ENCODE measurements at places on chromosomes 3 and 15.

GRCh38 chr15:39934397-39935071 lies 619 bp downstream of the EIF2AK4 start:
- no peaks in the 10 kb centered on the region for H3K27me3 ChIP-seq
- peak overlapping the region; percentile 92 for H3K27ac ChIP-seq

- no peaks in the 10 kb centered on the region for H3K36me3 ChIP-seq
- no peak overlapping the region for H3K27ac ChIP-seq
- no peak overlapping the region for H3K4me3 ChIP-seq
- no peaks in the 10 kb centered on the region for H3K4me1 ChIP-seq
These were observed 1537.0 kb downstream of the OTOL1 start for GRCh38 chr3:163033652-163034051.

DNA sequence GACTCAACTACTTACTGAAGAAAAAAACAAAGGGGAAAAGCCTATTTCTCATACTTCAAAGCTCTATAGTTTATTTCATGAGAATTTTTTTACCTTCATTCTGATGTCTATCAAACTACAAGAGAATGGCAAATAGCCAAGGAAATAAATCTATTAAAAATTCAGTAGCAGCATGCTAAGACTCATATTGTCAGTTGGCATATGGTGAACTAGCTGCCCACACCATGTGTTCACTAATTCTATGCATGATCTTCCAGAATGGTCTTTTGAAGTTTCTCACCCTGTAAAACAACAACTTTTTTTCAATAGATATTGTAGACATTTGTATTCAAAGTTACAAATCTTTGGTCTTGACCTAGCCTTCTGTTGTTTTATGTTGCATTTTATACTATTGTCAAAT lies 386.2 kb downstream of the RSL24D1 start:
- no peaks in the 10 kb centered on the region for H3K36me3 ChIP-seq
- H3K4me3 ChIP-seq = no peak overlapping the region
- no peak for DNase-seq
- no peaks in the 10 kb centered on the region for H3K4me1 ChIP-seq

- H3K4me1 ChIP-seq = no peaks in the 10 kb centered on the region
- H3K4me3 ChIP-seq = no peak overlapping the region
- no peak for DNase-seq
- H3K36me3 ChIP-seq = no peaks in the 10 kb centered on the region
- H3K27ac ChIP-seq = no peak overlapping the region
- peaks cover 8% of the 10 kb centered on the region for H3K27me3 ChIP-seq
These were observed 24.7 kb upstream of the DYNC1LI1 start for GRCh38 chr3:32595323-32595722.

DNA sequence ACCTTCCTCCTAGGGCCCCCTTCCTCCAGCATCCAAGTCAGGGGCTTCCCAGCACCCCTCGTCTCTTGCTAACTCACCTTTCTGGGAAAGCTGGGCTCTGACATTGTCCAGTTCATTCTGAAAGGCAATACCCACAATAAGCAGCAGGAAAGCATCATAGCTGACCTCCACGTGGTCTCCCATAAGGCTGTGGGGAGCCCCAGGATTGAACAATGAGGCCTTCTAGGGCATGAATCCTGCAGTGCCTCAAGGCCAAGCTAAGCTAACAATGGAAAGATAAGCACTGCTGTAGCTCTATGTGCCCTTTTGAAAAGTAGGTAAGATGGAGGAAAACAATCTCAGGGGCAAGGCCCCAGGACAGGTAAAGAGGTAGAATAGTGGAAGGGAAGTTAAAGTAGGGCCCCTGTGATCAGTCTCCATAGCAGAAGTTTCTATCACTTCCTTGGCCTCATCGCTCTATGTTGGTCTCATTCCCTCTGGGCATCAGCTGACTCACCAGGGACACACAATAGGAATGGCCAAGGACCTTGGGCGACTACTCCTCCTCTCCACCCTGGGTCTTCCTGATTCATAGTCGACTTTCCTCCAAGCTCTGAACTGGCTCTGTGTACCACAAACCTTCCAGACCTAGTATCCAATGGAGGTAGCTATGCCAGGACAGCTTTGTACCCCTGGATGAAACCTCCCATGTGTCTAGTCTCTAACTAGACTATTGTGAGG lies 11.7 kb downstream of the TRAIP start:
- no peaks in the 10 kb centered on the region for H3K27me3 ChIP-seq
- no peak for DNase-seq
- H3K4me1 ChIP-seq = peaks cover 11% of the 10 kb centered on the region
- peaks cover 2% of the 10 kb centered on the region for H3K36me3 ChIP-seq
- no peak overlapping the region for H3K27ac ChIP-seq
- H3K4me3 ChIP-seq = no peak overlapping the region

DNA sequence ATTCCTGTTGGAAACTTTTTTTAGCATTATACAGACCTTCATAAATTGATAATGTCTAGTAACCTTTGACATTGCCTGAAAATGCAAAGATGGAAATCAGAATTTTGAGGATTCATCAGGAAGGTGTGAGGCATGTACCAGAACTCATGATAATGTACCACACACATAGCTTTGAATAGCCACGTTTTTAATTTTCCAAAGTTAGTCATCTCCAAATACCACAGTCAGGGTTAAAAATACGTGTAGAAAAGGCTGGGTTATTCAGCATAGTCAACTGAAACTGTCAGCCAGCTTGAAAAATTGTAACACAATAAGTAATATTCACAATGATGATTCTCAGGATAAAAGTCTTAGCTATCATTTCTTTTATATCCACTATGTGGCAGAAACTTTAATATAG lies 102.0 kb upstream of the THRB start:
- no peak overlapping the region for H3K4me3 ChIP-seq
- H3K27me3 ChIP-seq = no peaks in the 10 kb centered on the region
- peaks cover 15% of the 10 kb centered on the region for H3K4me1 ChIP-seq
- no peak overlapping the region for H3K27ac ChIP-seq
- DNase-seq = no peak
- no peaks in the 10 kb centered on the region for H3K36me3 ChIP-seq

- H3K36me3 ChIP-seq = no peaks in the 10 kb centered on the region
- peaks cover 19% of the 10 kb centered on the region for H3K4me1 ChIP-seq
- no peak for DNase-seq
- H3K27me3 ChIP-seq = no peaks in the 10 kb centered on the region
- no peak overlapping the region for H3K27ac ChIP-seq
- H3K4me3 ChIP-seq = no peak overlapping the region
These were observed 368.4 kb upstream of the IL12A start for GRCh38 chr3:159620281-159620680.

DNA sequence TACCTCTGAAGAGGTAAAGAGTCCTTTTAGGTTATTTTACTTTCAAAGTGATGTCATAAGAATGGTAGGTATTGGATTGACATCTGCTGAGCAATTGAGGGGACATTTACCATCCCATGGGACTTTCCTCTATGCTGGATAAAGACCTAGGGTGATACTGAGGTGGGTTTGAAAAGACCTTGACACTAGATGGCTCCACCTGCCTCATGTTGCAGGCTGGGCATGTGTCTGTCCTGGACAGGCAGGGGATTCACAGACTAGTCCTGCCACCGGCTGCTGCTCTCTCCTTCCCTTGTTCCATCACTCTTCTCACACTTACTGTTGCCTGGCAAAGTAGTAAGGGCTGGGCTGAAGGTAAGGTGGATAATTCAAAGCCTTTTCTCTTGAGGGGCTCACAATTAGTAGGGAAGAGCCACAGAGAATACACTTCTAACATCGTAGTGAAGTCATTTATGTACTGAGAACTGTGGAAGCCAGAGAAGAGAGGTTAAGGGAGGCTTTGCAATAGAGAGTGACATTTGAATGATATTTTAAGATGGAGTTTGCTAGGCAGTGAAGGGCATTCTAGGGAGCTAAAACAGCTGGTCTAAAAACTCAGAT lies 27.7 kb downstream of the TRAK1 start:
- DNase-seq = peak; percentile 75
- peaks cover 48% of the 10 kb centered on the region for H3K4me1 ChIP-seq
- peak overlapping the region; percentile 77 for H3K27ac ChIP-seq
- no peaks in the 10 kb centered on the region for H3K36me3 ChIP-seq
- no peaks in the 10 kb centered on the region for H3K27me3 ChIP-seq

DNA sequence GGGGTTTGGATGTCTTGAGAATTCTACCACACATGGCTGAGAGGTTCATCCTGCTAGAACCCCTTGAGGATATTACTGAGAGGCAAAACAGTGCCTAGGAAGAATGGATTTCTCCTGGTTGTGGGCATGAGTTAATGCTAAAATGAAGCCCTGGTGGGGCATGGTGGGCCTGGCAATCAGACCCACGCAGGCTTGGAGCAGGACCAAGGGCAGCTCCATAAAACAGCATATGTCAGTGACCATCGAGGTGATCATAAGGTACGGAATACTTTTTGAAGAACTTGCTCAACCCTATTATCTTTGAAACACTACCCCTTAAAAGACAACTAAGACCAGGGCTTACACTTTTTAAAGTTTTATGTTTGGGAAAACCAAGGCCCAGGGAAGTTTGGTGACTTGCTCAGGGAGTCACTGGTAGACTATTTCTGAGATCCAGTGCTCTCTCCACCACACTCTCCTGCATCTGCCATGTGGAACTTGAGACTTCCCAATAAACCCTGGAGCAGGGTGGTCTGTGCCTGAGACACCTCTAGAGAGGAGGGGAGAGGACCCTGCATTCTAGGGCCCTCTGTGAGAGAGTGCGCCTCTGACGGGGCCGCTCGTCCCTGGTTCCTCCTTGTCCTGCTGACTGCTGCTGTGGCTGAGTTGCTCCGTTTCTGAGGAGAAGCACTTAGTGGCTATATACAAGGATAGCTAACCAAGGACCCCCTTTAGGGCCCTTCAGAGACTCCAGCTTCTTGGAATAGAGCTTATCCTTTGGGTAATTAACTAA lies 28.0 kb upstream of the TIMP4 start:
- H3K27me3 ChIP-seq = no peaks in the 10 kb centered on the region
- H3K4me1 ChIP-seq = peaks cover 9% of the 10 kb centered on the region
- no peak overlapping the region for H3K27ac ChIP-seq
- DNase-seq = no peak
- no peaks in the 10 kb centered on the region for H3K36me3 ChIP-seq

GRCh38 chr15:77748078-77749064 lies 115.7 kb upstream of the LINGO1 start:
- no peak overlapping the region for H3K27ac ChIP-seq
- H3K36me3 ChIP-seq = no peaks in the 10 kb centered on the region
- no peak for DNase-seq
- H3K27me3 ChIP-seq = no peaks in the 10 kb centered on the region
- H3K4me1 ChIP-seq = no peaks in the 10 kb centered on the region

- H3K4me3 ChIP-seq = no peak overlapping the region
- no peaks in the 10 kb centered on the region for H3K4me1 ChIP-seq
- H3K27ac ChIP-seq = no peak overlapping the region
- peaks cover 2% of the 10 kb centered on the region for H3K27me3 ChIP-seq
These were observed 54.1 kb downstream of the SLC28A2 start for GRCh38 chr15:45306105-45306504.

GRCh38 chr3:172341482-172342059 lies 106.7 kb downstream of the GHSR start:
- no peaks in the 10 kb centered on the region for H3K4me1 ChIP-seq
- no peak overlapping the region for H3K4me3 ChIP-seq
- no peaks in the 10 kb centered on the region for H3K27me3 ChIP-seq
- peaks cover 35% of the 10 kb centered on the region for H3K36me3 ChIP-seq

GRCh38 chr3:186786922-186787321 lies 3.5 kb downstream of the EIF4A2 start:
- H3K36me3 ChIP-seq = peaks cover 44% of the 10 kb centered on the region
- peaks cover 26% of the 10 kb centered on the region for H3K4me1 ChIP-seq
- H3K27ac ChIP-seq = no peak overlapping the region
- H3K27me3 ChIP-seq = no peaks in the 10 kb centered on the region
- no peak overlapping the region for H3K4me3 ChIP-seq

GRCh38 chr3:22371607-22372291 lies 620.7 kb upstream of the ZNF385D start:
- H3K4me3 ChIP-seq = no peak overlapping the region
- no peak overlapping the region for H3K27ac ChIP-seq
- no peaks in the 10 kb centered on the region for H3K4me1 ChIP-seq
- no peak for DNase-seq
- H3K27me3 ChIP-seq = no peaks in the 10 kb centered on the region

DNA sequence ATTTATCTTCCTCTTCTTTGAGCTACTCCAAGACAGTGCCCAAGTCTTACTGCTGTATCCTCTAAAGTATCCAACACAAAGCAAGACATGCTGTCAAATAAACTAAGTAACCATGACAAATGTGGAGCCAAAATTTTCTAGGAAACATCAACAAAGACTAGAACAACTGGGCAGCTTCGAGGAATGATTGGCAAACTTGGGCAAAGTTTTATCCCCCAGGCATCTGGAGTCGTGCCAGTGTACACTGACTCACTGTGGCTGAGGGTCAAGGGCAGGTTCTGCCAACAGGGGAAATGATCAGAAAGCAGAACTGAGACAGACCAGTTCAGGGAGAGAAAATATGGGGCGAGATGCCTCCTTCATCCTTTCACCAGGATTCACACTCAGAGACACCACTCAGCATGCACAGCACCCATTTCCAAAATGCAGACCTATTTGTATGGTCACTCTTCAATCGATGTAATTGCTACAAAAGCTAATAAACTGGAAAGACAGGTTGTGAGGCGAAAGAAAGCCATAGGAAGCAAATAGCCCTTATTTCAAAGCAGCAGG lies 65.8 kb downstream of the MB21D2 start:
- H3K27ac ChIP-seq = no peak overlapping the region
- peak; percentile 92 for DNase-seq
- H3K4me1 ChIP-seq = peaks cover 33% of the 10 kb centered on the region

GRCh38 chr15:66033143-66033542 lies 163.9 kb downstream of the RAB11A start:
- no peak for DNase-seq
- H3K4me3 ChIP-seq = no peak overlapping the region
- H3K36me3 ChIP-seq = no peaks in the 10 kb centered on the region
- H3K27me3 ChIP-seq = peaks cover 5% of the 10 kb centered on the region
- H3K4me1 ChIP-seq = no peaks in the 10 kb centered on the region

GRCh38 chr15:38873158-38873557 lies 308.5 kb upstream of the RASGRP1 start:
- no peak overlapping the region for H3K27ac ChIP-seq
- DNase-seq = no peak
- H3K36me3 ChIP-seq = no peaks in the 10 kb centered on the region
- H3K27me3 ChIP-seq = no peaks in the 10 kb centered on the region

GRCh38 chr3:50256978-50257890 lies 11.7 kb upstream of the SEMA3B start:
- no peaks in the 10 kb centered on the region for H3K27me3 ChIP-seq
- H3K4me3 ChIP-seq = no peak overlapping the region
- peak; percentile 66 for DNase-seq
- H3K4me1 ChIP-seq = peaks cover 53% of the 10 kb centered on the region
- peaks cover 50% of the 10 kb centered on the region for H3K36me3 ChIP-seq

DNA sequence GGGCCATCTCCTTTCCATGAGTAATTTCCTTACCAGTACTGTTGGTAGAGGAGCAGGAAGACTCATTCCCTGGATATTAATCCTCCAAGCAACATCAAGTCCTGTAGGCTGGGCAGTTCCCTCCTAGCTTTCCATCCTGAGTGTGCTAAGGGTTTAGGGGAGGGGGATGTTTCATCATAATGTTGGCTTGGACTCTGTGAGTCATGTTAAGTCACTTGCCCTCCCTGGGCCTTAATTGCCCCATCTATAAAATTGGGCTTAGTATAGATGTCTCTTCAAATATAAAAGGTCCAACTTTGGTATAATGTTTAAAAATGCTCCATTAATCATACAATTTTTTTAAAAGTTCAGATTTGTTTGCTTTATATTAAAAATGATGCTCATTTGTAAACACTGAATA lies 52.7 kb downstream of the TLE3 start:
- no peak overlapping the region for H3K4me3 ChIP-seq
- H3K27ac ChIP-seq = no peak overlapping the region
- H3K27me3 ChIP-seq = peaks cover 5% of the 10 kb centered on the region
- no peak for DNase-seq
